NCI-H69 (cell line): ENCODE measurements at places on chromosomes 4 and X.

DNA sequence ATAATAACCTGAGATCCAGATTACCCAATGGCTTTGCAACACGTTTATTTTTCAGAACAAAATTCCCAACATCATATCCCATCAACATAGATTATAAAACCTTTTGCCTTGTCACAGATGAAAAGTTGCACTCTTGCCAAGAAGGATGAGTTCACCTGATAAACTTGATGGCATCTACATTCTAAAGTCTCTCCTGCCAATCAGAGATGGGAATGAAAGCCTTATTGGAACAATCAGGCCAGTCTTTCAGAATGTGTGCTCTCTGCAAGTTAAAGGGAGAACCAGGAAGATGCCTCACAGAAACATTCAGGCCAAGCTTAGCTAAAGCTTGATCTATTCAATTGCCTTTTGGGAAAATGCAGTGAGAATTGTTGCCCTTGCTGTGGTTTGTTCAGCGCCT lies 1.3 kb downstream of the LPAR4 start:
- DNase-seq: no peak

GRCh38 chr4:51842167-51842553 lies 793 bp upstream of the DCUN1D4 start:
- peak; percentile 50 for DNase-seq

DNA sequence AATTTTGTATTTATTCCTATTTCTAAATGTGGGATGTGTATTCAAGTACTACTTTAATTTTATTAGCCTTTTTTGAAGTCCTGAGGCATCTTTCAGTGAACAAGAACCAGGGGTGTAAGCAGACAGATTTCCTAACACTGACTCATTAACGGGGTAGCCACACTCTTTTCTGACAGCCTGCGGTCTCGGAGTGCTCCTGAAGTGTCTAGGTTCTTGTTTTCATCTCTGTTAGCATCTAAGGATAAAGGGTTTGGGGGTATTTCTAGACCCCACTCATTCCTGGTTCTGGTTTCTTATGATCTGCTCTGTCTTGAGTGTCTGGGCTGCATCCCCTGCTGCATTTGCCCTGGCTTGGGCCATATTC lies 71.9 kb downstream of the GC start:
- DNase-seq: no peak

GRCh38 chrX:17680732-17681413 lies 56.4 kb upstream of the SCML1 start:
- no peak for DNase-seq

DNA sequence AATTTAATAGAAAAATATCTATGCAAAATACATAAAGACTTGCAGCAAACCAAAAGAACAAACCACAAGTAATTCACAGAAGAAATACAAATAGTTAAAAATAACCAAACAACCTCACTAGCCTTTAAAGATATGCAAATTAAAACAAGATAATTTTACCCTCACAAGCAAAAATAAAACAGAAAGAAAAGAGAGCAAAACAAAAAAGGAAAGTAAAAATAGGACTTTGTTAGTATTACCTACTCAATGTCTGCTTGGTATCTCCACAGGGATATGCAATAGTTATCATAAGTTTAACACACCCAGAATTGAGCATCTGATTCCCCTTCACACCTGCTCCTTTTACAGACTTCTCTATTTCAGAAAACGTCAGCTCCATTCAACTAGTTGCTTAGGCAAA lies 737.5 kb upstream of the MAGEB2 start:
- DNase-seq: no peak

GRCh38 chrX:104288269-104288668 lies 33.5 kb upstream of the ESX1 start:
- DNase-seq: no peak

GRCh38 chr4:55610381-55610780 lies 18.3 kb upstream of the PDCL2 start:
- no peak for DNase-seq

DNA sequence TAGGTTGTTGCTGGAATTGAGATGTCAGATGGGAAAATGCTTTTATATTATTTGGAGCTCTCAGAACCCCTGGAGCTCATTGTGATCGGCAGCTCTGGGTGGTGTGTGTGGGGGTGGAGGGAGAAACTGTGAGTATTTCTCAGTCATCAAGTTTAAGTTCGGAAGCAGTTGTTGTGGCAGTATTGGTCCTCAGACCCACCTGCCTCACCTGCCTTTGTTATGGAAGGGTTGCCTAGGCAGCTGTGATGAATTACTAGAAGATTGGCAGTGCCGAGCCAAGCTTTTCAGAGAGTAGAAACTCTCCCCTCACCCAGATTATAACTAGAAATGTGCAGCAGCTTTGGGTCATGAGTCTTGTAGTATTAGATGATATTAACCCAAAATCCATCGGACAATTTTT lies 9.5 kb downstream of the IGSF1 start:
- no peak for DNase-seq

DNA sequence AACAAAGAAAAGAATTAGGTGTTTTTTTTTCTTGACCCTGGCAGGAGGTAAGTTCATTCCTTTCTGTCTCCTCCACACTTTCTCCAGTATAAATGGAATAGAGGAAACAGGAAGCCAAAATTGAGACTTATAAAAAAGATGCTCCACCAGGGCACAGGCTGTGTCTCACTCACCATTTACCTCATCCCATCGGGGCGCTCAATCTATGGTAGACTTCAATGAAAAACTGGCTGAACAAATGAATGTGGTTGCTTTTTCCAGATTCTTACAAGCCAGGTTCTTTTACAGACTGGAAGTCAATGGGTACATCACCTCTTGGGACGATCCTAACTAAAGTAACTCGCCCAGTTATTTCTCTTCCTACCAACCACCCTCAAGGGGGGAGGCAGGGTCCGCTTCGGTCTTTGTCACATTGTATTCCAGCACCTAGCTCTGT lies 685 bp downstream of the COMMD8 start:
- no peak for DNase-seq

DNA sequence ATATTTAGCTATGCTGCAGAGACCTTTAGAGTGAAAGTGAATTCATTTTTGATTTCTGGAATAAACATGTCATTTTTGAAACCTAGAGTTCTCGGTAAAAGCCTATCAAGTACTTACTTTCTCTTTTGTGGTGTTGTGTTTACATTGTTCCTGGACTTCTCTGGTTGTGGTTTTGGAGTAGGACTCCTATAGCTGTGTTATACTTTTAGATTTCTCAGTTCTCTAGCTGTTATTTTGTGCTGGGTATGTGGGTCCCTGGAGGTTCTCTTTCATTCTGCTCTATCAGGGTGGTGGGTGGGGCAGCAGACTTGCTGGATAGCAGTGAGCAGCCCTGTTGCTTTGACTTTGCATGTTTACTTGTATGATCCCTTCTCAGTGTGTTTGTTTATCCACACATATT lies 25.6 kb upstream of the MSMO1 start:
- DNase-seq: peak; percentile 25

DNA sequence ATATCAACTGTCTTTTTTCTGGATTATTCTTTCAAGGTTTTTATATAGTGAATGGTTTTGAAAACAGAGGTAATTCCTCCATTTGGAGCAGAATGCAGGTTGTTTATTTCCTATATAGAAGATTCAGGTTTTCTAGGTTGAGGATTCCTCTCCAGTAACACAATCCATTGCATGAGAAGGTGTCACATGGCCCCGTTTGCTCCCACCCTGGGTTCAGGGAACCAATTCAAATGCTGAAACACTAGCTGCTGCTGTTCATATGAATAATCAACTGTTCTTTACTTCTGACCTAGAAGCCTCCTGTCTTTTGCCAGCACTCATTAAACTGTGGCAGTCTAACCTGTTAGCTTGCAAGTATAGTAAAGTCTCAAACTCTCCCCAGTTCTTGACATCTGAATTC lies 1316.9 kb upstream of the TENM3 start:
- no peak for DNase-seq

- no peak for DNase-seq
These were observed 46.5 kb upstream of the RAB9B start for GRCh38 chrX:103878466-103879122.

DNA sequence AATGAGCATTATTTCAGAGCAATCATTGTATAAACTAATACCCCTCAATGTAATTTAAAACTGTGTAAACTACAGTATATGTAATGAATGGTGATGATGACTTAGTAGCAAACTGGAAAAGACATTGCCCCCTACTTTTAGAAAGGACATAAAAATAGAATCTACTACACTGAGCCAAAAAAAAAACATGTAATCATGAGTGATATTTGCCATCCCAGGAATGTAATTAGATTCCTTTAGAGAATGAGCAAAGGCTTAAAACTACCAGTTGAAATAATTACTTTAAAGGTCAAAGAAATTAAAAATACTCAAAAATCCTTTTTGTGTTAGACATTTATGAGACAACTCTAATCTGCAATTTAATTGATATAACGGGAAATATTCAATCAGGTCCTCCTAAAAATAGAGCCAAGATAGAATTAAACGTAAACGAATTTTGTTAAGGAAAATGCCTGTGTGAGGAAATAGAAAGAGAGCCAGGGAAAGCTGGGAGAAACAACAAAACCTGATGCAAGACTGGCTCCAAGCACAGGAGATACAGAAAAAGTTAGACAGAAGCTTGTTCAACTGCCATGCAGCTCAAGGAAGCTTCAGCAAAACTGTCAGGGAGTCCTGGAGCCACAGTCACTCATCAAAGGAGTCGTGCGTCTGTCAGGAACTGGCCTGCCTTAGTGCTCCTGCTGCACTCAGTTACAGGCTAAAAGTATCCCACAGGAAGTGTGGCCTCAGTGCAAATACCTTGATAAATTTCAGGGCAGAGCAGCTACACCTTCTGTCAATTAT lies 655.7 kb upstream of the INTU start:
- DNase-seq: peak; percentile 12

GRCh38 chr4:23068287-23068686 lies 375.6 kb downstream of the GBA3 start:
- DNase-seq: no peak

- peak; percentile 9 for DNase-seq
These were observed 329.4 kb upstream of the PCDH18 start for GRCh38 chr4:137861682-137862081.

- DNase-seq: peak; percentile 8
These were observed 169.2 kb upstream of the ATP6AP2 start for GRCh38 chrX:40411340-40412111.

DNA sequence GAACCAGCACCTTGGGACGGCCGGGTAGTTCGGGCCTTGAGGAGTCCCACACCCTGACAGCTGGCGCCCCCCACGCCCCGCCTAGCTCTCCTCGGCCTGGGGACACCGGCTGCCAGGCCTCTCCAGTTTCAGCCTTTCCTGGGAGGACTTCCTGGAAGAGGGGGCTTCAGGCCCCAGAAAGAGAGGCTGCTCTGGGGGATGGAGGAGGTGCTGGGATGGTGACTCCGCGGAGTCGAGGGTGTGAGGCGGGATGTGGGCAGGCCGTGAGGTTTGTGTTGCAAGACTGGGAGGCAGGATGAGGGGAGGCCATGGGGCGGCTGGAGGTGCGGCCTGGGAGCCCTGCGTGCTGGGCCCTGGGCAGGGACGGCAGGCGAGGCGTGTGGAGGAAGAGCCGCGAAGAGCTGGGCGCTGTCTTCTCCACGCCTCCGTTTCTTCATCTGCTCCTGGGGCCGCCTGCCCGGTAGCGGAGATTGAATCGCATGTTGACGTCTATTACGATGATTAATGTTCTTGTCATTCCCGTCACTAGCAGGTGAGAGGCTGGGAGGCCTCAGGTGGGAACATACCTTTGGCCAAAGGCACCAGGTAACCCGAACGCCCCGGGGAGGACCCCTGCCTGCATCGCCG lies 918 bp upstream of the FGFRL1 start:
- peak; percentile 61 for DNase-seq

DNA sequence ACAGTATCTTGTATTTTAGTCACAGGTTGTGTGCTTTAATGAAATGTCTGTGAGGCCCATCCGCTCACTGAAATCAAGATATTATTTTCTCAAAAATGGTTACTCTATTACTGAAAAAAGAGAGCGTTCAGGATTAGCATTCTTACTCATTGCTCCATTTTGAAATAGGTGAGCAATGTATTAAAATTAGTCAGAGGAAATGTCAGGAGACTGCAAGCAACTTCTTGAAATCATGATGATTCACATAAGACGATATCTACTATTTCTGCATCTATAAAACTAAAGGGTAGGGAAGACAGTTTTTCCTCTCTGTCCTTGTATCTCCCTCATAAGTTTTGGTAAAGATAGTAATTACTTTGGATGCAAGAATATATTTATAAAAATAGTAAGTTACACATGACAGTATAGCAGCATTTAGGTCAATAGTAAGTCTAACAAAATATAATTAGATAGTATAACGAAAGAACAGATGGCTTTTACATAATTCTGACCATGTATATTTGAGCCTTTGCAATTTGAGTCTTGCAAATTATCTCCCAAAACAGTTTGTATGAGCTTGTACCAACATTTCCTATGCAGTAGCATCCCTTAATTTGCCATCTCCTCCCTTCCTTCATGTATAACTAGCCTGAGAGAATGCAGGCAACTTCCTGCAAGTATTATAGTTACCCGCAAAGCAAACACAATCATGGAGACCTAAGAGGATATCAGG lies 937.8 kb downstream of the PCDH7 start:
- DNase-seq: no peak

DNA sequence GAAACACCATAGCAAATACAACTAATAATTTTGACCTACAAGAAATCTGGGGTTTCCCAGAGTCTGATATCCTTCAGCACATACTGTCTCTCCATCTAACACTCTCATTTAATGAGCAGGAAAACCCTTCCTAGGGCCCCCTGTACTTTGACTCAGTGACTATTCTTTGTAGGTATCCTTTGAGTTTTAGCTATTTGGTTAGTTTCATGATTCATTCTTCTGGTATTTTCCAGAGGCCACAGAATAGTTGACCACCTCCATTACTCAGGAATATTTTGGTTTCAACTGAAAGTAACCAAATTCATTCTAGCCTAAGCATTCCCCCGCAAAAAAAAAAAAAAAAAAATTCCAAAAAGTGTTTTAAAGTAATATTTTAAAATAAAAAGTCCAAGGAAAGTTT lies 140.0 kb downstream of the IDS start:
- DNase-seq: no peak

GRCh38 chr4:168577624-168578023 lies 80.8 kb downstream of the PALLD start:
- DNase-seq: no peak

GRCh38 chr4:121696581-121697461 lies at the start of gene ANXA5:
TSS of gene ANXA5 (minus strand) at chr4:121696980. CDS start at chr4:121696589, 391 bp downstream.
- peak; percentile 88 for DNase-seq

- DNase-seq: no peak
These were observed 40.7 kb downstream of the NPY5R start for GRCh38 chr4:163384434-163384833.

DNA sequence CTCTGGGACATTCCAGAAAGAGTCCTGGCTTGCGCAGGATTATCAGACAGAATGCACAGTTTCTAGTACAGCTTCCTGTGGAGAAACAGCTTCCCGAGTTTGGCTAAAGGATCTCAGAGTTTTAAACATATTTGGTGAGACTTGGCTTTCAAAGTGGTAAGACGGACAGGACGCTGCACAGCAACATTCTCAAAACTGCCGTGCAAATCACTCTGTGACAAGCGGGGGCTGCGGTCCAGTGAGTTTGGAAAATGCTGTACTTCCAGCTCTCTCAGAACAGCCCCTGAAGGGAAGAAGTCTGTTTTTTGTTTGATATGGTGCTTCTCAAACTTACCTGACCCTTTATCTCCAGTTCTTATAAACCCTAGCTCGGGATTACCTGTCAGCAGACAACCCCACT lies 18.1 kb downstream of the LGI2 start:
- DNase-seq: no peak

GRCh38 chr4:36321176-36321575 lies 39.8 kb downstream of the DTHD1 start:
- DNase-seq: no peak

GRCh38 chrX:72634331-72634730 lies 61.7 kb upstream of the HDAC8 start:
- no peak for DNase-seq

- DNase-seq: no peak
These were observed 573.2 kb downstream of the CENPC start for GRCh38 chr4:66972087-66972486.
